ENCODE measurements at places on chromosomes 2 and 18.
A peak's percentile ranks its signal among the peaks of the same experiment; 100 is the strongest.

GRCh38 chr2:241570961-241571581, 12.5 kb downstream of the BOK start:
- DNase-seq: no peak

GRCh38 chr2:128329607-128330006, 10.9 kb upstream of the HS6ST1 start:
- no peak for DNase-seq

DNA sequence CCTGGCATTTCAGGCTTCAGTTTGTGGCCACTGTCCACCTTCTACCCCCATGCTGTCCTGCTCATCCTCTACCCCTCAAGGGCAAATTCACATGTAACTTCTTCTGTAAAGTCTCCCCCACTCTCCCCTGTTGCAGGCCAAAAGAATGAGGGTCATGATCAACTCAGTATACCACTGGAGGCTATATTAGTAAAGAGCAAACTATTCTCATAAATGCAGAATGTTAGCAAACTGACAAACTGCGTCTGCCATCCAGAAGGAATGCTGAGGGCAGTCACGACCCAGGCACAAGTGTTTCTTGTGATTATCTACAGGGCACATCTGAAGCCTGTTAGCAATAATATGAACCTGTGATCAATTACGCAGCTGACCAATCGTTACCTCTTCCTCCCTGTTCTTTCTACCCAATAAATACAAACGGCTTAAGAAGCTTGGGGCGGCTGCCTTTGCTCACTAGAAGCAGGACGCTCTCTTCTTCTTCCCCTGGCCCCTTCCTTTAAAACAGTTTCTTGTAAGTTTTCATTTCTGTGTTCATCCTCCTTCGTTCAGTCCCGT, 58.3 kb downstream of the SEPTIN10 start:
- DNase-seq: no peak

DNA sequence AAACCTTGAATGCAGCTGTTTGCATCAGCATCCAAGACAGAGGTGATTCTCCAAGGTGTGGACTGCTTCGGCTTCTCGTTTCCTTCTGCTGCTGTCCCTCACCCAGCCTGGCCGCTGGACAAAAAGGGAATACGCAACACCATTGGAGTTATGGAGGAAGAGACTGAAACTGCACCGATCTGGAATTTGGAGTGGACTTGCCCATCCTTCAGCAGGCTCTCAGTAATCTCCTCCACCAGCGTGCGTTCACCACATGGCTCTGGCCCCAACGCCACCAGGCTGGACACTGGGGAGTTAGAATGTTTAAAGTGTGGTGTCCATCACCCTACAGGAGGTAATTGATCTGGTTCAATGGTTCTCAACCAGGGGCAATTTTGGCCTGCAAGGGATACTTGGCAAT, 41.4 kb upstream of the ID2 start:
- no peak for DNase-seq

- DNase-seq: no peak
Observed at GRCh38 chr2:107936433-107937359, 49.6 kb upstream of the SLC5A7 start.

DNA sequence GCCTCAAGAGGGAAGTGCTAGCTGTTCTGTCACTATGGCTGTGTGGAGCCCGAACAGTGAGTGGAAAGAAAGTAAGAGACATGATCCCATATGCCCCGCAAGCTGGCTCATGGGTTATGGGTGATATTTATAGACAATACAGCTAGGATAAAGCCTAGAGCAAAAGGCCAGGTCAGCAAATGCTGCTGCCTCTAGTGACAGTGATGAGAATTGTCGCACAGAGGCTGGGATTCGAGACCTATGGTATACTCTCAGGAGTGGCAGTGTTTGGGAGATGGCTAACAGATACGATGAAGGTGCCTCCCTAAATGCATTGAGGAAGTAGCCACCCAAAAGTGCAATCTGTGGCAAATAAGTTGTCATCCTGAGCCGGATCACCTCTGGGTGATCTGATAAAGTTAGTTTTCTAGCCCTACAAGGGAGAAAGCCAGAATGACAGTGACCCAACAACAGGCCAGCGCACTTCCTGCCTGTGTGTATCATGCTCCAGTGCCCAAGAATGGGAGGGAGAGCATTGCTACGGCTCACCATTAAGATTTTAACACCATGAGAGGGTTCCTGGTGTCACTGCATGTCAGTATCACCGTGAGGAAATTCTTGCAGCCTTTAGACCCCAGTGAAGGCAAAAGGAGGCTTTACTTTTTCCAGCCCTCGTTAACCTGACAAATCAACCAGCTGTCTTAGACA, 92.2 kb upstream of the TGFA start:
- no peak for DNase-seq

GRCh38 chr2:193482557-193482956, 1287.8 kb upstream of the TMEFF2 start:
- DNase-seq: peak; percentile 18

DNA sequence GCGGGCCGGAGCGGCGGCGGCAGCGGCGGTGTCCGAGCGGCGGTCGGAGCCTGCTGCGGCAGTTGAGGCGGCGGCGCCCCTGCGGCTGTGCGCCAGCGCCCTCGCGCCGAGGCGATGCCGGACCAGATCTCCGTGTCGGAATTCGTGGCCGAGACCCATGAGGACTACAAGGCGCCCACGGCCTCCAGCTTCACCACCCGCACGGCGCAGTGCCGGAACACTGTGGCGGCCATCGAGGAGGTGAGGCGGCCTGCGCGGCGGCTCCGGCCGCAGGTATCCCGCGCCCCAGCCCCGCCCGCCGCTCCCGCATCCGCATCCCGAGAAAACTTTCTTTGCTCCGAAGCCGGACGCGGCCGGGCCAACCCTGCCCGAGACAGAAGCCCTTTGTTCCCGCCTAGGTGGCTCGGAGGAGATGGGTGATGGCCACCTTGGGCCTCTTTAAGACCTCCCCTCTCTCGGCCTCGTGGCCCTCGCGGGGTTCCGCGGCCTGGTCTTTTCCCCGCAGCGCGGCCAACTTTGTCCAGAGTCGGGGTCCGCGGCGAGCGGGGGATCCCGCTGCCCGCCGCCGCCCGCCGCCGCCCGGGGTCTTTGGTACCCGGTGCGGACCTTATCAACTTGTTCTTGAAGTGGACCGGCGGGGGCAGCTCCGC, 504 bp downstream of the ASAP2 start:
- DNase-seq: peak; percentile 30

- no peak for DNase-seq
Observed at GRCh38 chr2:174586418-174587295, 10.9 kb downstream of the WIPF1 start.

GRCh38 chr18:58264840-58265239, 220.8 kb downstream of the NEDD4L start:
- no peak for DNase-seq

- no peak for DNase-seq
Observed at GRCh38 chr2:120733238-120733932, 2.3 kb upstream of the GLI2 start.

GRCh38 chr2:42995752-42996422, 203.5 kb upstream of the HAAO start:
- DNase-seq: no peak

- no peak for DNase-seq
Observed at GRCh38 chr2:186205254-186205911, 280.7 kb upstream of the ZC3H15 start.

GRCh38 chr2:36294316-36294721, 61.3 kb upstream of the CRIM1 start:
- DNase-seq: no peak

DNA sequence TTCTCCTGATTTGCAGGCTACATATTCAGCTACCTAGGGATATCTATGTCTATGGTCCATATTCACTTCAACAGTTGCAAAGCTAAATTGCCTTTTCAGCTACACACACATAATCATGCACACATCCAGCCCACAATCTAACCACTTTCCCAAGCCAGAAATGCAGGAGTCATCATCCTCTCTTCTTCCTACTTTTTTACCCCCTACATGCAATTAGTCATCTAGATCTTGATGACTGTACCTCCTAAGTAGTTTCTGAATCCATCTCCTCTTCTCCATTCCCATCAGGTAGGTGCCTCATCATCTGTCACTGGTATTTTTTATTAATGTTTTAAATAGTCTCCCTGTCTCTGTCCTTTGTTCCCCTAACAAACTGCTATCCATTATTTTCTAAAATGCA, 23.7 kb upstream of the SPRED2 start:
- no peak for DNase-seq

DNA sequence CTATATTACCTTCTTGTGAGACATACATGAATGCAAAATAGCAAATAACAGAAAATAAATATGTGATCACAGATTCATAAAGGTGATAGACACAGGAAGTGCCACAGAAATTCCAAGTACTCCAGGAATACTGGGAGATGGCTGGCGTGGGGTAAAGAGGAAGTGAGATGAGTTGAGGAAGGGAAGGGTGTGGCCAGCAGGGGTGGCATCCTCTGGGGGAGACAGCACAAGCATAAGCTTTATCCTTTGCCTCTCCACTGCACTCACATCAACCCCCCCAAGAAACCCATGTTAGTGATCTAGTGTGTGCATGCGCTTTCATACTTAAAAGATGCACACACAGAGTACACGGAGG, 94.8 kb upstream of the B3GNT7 start:
- DNase-seq: no peak

GRCh38 chr2:221097568-221097915, 474.6 kb downstream of the EPHA4 start:
- DNase-seq: no peak

GRCh38 chr2:152134488-152135280, 35.8 kb upstream of the CACNB4 start:
- peak; percentile 39 for DNase-seq

DNA sequence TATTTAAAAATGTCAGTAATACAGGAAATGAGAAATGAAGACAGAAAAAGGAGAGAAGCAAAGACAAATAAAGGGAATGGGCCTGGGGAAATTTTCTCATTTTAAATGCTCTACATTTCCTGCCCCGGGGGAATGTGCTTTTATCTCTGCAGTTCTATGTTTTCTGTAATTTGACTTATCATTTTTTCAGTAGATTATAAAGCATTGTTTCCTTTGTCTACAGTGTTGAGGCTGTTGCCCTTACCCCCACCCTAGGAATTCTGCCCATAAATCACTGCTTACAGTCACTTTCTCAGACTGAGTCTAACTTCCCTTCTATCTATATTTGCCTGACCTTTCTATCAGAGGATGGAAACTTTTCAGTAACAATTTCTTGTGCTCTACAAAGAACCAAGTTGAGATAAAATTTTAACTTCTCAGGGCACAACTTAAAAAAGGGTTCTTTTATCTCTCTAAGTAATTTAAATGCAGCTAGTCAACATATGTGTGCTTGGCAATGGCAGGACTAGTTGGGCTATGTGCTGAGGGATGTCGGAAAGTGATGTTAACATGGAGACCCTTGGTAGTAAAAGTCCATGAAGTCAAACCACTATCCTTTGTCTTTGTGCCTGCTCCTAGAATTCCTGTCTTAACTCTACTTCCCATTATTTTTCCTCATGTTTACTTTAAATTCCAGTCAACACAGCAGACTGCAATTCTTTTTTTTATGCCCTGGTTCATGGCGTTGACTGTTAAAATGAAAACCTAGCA, 146.5 kb upstream of the MMADHC start:
- DNase-seq: no peak

GRCh38 chr2:168649562-168649961, 152.9 kb upstream of the NOSTRIN start:
- DNase-seq: no peak

DNA sequence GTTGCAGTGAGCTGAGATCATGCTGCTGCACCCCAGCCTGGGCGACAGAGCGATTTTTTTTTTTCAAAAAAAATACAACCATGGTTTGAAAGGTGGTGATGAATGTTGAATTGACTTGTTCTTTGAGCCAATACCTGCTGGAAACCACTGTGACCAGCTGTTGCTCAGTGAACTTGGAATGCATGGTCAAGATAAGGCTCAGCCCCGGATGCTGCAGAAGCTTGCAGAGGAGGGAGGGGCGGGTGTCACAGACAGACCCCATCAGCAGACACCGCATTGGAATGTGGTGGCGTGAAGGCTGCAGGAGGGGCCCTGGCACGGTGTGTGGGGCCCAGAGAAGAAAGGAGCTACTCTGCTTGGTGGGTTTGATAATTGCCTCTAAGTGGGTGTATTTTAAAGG, 91.6 kb downstream of the ITGB1BP1 start:
- DNase-seq: no peak

DNA sequence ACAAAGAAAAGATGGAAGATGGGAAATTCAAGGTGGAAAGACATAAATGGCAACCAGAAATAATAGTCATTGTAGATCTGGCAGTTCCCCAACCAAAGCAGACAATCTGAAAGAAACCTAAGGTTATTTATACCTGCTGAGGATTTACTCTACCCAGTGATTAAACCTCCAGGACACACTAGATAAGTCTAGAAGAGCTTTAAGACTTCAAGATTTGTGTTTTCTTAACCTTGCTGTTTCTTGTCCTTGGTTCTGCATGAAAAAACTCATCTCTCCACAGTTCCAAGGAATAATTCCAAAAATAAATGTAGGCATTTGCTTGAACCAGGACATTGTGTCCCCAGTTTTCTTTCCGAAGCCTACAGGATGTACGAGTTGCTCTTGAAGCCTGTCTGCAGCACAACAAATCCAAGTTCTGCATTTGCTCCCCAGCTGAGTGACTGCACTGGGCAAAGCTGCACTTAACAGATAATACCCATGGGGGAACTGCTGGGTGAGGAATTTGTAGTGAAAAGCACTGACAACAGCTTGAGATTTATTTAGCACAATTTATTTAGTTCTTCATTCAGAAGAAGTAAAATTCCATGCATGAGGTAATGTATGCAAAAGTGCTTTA, 19.8 kb downstream of the DTNA start:
- no peak for DNase-seq

DNA sequence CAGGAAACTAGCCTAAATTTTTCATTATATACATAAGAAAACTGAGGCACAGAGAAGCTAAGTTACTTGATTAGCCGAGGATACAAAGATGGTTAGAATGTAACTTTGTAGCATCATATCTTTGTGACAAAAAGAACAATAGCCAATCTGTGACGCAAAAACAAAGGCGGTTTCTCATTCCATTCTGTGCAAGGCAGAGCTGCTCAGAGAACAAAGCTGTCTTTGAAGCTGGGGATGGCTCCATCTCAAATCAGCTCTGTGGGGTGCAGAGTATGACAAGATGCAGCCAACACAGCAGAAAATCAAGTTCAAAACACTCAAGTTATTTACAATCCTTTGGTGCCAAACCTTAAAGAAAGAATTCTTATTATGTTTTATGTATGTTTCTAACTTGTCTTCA, 81.9 kb upstream of the VWC2L start:
- DNase-seq: no peak

DNA sequence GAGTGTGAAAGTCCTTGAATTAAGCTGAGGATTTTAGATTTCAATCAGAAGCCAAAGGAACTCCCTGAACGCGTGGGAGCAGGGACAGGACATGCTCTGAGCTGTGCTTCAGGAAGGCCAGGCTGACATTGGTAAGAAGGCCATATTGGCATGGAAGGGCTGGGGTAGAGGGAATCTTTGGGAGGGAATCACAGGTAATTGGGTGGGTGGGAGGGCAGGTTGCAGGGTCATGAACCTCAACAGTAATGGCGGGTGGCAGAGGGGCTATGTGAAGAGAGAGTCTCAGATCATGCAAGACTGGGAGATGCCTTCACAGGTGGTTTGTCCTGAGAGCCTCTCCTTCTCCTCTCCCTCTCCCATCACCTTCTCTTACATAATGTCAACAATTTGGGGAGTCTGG, 18.6 kb upstream of the CELF4 start:
- DNase-seq: no peak

GRCh38 chr2:99877963-99878362, 264.4 kb downstream of the AFF3 start:
- DNase-seq: no peak

Data from GM10248 (cell line).